Hematopoietic multipotent progenitor cell treated with erythropoietin and hydrocortisone succinate and interleukin-3 and kit ligand, for 17 days (in vitro differentiated cells): ENCODE measurements at places on chromosomes 4 and X.

GRCh38 chrX:65689377-65689776, 21.9 kb downstream of the MSN start:
- DNase-seq: no peak

DNA sequence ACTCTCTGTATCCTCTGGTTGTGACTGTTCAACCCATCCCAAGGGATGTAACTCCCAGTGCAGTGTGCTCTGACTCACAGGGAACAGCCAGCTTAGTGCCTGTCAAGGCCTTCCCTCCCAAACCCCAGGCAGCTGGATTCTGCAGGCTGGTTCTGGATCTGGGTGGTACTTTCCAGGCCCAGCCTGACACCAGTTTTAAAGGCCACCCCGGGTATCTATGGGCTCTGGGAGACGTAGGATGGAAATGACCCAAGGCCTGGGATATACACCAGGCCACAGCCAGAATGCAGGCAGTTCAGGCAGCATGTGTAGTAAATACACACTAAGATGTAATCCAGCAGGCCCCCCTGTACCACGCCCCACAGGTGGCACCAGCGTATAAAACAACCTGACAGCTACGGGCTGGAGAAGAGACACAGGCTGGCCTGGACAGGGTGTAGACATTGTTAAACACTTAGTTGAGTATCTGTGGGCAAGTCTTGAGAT, 64.2 kb downstream of the SPINK2 start:
- no peak for DNase-seq

DNA sequence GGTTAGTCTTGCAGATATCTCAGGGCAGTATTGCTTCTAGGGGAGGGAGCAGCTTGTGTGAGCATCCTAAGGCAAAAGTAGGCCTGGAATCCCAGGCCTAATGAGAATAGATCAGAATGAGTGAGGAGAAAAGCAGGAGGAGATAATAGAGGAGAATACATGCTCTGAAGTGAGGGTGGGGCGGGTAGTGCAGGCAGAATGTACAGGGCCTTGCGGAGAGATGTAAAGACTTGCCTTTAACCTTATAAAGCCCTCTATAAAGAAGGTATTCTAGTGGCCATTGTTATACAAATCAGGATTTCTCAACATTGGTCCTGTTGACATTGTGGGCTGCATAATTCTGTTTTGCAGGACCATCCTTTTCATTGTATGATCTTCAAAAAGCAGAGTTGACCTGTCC, 855.3 kb downstream of the PCDH7 start:
- DNase-seq: no peak

DNA sequence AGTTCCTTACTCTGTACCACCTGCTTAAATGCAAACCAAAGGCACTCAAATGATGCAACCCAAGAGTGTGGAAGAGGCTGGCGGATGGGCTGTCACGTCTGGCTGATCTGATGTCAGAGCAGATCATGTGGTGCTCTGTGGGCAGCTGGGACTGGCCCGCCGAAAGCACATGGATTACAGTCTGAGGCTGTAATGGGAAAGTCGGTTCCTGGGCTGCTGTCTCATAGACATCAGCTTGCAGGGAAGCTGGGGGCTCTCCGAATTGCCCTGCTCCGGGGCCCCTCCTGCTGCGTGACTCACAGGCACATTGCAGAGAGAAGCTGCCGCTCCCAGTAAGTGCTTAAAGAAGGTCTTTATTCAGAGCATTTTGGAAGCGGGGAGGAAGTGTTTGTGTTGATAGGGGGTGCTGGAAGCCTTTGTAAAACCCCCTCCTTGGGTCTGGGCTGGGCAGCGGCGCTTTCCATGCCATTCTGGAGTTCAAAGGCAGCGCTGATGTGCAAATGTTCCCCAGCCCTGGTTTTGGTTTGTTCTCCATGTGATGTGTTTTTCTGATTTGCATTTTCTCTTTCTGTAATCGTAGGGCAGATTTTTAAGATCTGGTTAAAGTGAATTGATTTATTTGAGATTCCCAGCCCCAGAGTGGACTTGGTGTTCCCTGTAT, 181.1 kb downstream of the LARP7 start:
- no peak for DNase-seq

GRCh38 chrX:13923845-13924244, 105.8 kb downstream of the GEMIN8 start:
- DNase-seq: no peak

DNA sequence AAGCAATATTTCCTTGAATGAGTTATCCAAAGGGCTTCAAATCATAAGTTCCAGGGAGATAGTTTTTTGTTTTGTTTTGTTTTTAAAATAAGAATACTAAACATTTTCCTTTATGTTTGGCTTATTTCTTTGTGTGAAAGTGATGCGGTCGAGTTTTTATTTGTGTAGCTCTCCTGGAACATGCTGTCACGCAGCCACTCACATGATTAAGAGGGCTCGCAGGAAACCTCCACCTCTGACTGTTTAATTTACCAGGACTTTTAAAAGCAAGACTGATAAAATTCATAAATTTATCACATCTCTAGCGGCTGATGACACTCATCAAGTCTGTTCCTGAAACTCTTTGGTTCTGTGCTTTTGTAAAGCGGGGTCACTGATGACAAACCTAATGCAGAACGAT, 48.9 kb upstream of the HAND2 start:
- no peak for DNase-seq

GRCh38 chrX:41677183-41678060, 11.4 kb upstream of the GPR34 start:
- DNase-seq: no peak

- DNase-seq: no peak
These were observed 31.1 kb upstream of the SH3D19 start for GRCh38 chr4:151356510-151356909.

- DNase-seq: no peak
These were observed 22.2 kb downstream of the DTHD1 start for GRCh38 chr4:36303426-36304137.

GRCh38 chr4:101183221-101183620, 164.1 kb downstream of the PPP3CA start:
- DNase-seq: no peak

DNA sequence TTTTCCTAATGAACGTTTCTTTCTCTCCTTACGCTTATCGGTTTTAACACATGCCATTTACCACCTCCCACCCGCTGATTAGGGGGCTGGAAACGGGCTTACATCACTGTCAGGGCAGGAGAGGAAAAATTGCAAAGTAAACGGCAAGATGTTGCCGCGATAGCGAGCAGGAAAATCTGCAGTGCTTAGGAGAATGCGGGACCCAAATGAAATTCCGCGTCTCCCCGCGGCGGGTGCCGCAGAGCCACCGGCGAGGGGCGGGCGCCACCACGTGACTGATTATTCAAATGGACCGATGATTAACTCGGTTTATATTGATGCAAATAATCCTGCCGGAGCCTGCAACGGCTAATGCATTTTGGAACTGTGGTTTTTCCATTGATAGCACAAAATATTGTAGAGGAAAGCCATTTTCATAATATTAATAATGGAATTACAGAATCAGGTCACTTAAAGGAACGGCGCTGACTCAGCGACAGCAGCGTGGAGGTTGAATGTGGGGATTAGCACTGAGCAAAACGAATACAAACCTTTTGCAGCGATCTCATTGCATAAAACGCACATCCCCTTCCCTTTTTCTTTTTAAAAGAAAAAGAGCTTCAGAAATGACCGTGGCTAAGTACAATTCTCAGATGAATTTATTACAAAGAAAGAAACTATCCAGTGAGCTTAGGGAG, 224.2 kb downstream of the STIM2 start:
- DNase-seq: no peak

GRCh38 chr4:153804722-153805121, 15.8 kb upstream of the SFRP2 start:
- DNase-seq: no peak

GRCh38 chrX:66914080-66914479, 275.2 kb upstream of the EDA2R start:
- DNase-seq: no peak

GRCh38 chr4:84451546-84451945, 47.5 kb downstream of the NKX6-1 start:
- no peak for DNase-seq

GRCh38 chr4:98518559-98519267, 139.7 kb downstream of the TSPAN5 start:
- no peak for DNase-seq

DNA sequence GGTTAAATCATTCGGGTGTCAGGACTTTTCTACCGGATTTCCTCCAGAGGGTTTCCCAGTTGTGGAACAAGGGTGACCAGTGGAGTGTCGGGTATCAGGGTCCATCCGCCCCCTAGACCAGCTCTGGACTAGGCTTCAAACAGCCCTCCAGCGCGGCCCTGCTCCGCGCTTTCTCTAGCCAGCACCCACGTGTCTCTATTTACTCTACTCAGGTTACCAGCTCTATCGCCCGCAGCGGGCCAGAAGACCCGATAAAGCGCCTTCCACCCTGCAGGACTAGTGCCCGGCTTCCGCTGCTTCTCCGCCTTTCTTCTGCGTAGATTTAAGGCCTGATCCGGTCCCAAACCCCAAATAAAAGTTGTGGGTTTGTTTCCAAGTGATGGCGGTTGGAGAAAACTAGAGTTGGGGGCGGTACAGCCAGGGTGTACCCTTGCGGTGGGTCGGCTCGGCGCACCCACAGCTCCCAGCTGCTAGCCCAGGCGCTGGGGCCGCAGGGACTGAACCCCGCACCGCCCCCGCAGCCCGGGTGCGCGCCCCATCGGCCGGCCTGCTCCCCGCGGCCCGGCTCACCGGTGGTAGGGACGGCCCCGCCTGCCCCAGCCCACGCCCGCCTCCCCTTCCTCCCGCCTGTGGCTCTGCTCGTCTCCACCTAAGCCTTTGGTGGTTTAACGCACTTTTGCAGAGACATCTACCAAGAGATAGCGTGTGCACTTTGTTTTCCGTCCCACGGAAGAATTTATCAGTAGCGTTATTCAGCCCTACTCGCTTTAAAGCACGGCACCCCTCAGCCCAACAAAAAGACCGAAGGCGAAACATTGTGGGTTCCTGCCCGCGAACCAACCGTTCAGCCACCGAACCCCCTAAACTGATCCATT, 2.1 kb downstream of the LEF1 start:
- DNase-seq: no peak

DNA sequence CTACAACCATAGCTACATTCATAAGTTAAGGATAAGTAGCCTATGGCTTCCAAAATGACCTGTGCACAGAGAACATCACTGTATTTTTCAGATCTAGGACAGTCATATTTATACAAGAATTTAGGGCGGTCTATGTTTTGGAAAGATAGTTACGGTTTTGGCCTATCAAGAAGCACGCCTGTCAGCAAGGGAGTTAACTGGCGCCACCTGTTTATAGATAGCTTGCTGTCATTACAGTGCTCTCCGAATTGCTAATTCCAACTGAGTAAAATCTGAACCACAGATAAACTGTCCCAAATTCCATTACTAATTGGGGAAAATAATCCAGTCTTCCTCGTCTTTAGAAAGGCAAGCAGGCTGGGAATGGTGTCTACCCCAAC, 646 bp downstream of the ABCB7 start:
- peak; percentile 73 for DNase-seq

DNA sequence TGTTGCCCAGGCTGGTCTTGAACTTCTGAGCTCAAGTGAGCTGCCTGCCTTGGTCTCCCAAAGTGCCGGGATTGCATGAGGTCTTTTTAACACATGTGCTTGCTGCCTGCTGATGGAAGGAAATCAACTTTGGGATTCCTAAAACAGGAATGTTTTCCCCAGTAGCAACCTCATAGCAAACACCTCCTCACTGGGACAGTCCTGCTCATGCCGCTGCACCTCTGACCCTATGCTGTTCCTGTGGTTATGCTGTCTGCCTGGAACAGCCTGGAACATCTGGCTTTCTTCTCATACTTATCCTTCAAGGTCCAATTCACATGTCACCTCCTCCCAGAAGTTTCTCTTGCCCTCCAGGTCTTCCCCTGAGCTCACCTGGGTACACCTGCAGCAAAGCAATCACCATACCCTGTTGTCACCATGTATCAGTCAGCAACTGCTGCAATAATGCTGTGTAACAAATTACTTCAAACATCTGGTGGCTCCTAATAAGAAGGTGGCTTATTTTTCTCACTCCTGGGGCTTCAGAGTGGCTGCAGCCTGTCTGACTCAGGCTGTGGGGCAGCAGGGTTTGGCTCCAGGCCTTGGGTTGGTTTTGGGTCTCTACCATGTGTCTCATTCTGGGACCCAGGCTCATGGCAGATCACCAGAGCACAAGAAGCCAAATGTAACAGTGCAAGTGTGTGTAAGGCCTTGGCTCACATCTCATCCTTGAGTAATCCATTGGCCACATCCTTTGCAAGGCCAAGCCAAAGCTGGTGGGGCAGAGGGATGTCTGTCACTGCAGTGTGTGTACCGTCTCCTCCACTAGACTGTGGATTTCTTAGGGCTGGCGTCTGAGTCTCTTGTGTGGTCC, 59.4 kb upstream of the SORCS2 start:
- DNase-seq: no peak

GRCh38 chr4:77493120-77493752, 112.4 kb upstream of the CXCL13 start:
- no peak for DNase-seq

DNA sequence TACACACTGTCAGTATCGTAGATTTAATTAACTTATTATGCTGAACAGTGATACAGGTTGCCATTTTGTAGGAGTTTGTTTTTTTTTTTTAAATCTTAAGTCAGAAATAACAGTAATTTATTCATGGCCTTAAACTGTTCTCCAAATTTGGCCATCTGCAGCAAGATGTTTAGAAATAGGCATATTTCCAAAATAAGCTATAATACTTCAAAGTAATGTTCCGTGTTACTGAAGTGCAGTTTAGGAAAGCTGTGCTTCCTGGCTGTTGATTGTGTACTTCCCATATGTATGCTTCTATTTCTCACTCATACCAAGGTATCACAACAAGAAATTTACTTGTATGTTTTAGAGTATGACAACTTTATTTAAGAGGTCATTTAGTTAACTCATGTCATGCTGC, 28.9 kb downstream of the CPEB2 start:
- no peak for DNase-seq

- peak; percentile 37 for DNase-seq
These were observed 44.0 kb downstream of the SLC25A5 start for GRCh38 chrX:119512146-119512800.
